ENCODE measurements at places on chromosomes 2 and 18.

DNA sequence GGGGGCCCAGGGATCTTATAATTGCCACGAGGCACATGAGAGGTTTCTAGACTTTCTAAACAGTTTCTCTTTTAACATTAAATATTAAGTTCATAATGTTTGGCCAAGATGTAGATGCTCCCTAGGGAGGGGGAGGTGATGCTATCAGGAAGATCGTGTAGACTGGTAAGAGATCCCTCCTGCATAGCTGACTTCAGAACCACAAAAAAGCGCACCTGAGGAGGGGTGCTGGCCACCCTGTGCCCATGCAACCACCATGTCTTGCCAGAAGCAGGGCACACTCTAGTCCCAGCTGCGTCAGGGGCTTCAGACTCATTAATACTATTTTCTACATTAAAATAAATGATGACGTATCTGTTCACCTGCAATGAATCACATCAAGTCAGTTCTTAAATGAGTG lies 103.4 kb upstream of the SLC35G4 start:
- no peak for DNase-seq

DNA sequence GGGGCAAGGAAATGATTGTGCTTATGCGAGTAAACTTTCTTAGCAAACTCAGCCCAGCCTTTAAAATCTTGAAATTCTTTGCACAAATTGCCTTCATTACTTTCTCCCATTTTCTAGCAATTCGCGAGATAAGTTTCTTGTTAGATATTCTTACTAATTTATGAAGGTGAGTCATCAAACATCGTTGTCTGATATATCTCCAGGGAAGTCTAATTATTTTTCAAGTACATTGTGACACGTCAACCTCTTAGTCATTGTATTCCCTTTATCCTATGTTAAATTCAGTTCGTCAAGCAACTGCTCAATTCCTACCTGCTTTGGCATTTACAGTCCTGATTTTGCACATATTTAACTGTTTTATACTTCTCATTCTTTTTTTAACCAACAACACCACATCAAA lies 854.5 kb upstream of the CRIM1 start:
- no peak for DNase-seq

GRCh38 chr2:129069875-129070594 lies 751.4 kb upstream of the HS6ST1 start:
- no peak for DNase-seq

GRCh38 chr2:201432038-201432620 lies 19.1 kb downstream of the TRAK2 start:
- DNase-seq = no peak

GRCh38 chr2:8132879-8133278 lies 549.0 kb upstream of the ID2 start:
- no peak for DNase-seq

- DNase-seq = no peak
Observed at GRCh38 chr18:22282311-22283115, 113.1 kb downstream of the GATA6 start.

GRCh38 chr2:201852878-201853415 lies 46.6 kb downstream of the CDK15 start:
- no peak for DNase-seq

- DNase-seq = no peak
Observed at GRCh38 chr2:68879296-68879695, 8.1 kb upstream of the BMP10 start.

DNA sequence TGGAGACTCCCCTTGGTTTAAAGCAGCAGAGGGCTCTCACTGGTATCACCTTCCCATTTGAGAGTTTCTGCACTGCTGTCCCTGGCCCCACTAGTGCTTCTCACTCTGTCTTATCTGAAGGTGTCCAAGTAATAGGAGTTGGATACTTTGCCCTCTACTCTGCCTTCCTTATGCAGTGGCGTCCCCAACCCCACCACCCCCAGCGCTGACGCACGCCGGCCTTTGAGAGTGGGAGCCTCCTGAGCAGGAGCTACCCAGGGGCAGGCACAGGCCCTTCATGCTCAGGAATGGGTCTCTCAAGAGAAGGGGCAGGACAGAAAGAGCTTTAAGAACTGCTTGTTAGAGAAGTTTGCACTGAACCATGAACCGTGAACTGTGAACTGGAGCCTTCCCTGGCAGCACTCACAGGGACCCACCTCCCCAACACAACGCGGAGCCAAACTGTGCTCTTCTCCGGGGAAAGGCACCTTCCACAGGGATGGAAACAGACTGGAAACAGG lies 3.3 kb downstream of the CIB4 start:
- DNase-seq = no peak

- no peak for DNase-seq
Observed at GRCh38 chr18:57839942-57840381, 36.8 kb upstream of the ATP8B1 start.
